ENCODE measurements at places on chromosomes 7 and 10.
A peak's percentile ranks its signal among the peaks of the same experiment; 100 is the strongest.

- no peak for DNase-seq
Observed at GRCh38 chr10:127283017-127283416, 86.6 kb upstream of the INSYN2A start.

DNA sequence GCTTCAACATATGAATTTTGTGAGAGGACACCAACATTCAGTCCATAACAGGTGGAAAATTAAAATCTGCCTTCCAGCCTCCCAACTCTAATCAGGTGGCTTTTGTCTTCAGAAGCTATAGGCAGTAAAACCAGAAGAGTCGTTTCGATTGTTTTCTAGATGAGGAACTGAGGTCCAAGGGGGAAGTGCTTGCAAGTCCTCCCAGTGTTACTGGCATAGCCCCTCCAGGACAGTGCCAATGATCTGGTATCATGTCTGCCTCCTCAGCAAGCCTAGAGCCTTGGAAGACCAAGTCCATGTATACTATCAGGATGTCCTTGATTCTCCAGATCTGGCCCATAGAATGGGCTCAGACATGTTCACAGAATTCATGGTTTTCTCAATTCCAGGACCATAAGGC is 16.9 kb downstream of the CYP26A1 start:
- no peak for DNase-seq

- no peak for DNase-seq
Observed at GRCh38 chr10:61961278-61961677, 59.8 kb downstream of the ARID5B start.

- peak; percentile 39 for DNase-seq
Observed at GRCh38 chr10:119522747-119523426, 19.6 kb downstream of the RGS10 start.

GRCh38 chr7:21960922-21961321 is 15.2 kb upstream of the CDCA7L start:
- no peak for DNase-seq

DNA sequence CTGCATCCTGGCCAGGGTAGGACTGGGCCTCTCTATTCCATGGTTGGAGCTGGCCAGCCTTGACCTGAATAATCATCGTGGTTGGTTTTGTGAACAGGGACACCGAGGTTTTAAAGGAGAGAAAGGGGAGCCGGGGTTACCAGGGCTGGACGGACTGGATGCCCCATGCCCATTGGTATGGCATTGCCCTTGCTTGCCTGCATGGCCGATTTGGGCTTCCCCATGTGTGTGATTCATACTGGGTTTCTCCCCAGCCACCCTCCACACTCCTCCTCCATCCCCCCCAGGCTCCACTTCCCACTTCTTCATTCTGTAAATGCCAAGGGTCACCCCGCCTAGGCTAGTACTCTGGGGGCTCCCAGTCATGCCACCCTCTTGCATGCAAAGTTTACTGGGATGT is 98.8 kb upstream of the MACROH2A2 start:
- no peak for DNase-seq

Measured in stimulated activated CD8-positive, alpha-beta memory T cell treated with anti-CD3 and anti-CD28 coated beads, Interleukin-4, amount 100 ng/mL, for 48 hours (primary cell).